Memory B cell (primary cell): ENCODE measurements at places on chromosomes 3 and 15.

DNA sequence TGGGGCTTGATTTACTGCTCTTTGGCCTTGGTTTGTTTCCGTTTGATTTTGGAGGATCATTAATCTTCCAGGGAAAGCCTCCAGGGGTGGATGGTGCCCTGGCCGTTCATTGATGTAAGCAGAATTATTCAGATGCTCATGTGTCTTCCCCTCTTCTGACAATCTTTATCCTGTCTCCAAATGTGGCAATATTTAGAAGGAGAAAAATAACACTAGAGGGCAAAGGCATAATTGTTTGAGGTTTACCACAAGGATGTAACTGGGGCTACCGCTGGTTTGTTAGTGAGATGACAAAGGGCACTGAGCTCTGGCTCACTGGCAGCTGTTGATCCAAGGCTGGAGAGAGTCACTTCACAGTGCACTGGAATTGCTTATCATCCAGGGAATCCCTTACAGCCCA lies 18.2 kb upstream of the PLCL2 start:
- DNase-seq = no peak
- H3K27ac ChIP-seq = no peak overlapping the region
- no peaks in the 10 kb centered on the region for H3K27me3 ChIP-seq
- H3K4me3 ChIP-seq = no peak overlapping the region
- no peaks in the 10 kb centered on the region for H3K36me3 ChIP-seq

- H3K36me3 ChIP-seq = no peaks in the 10 kb centered on the region
- H3K4me1 ChIP-seq = no peaks in the 10 kb centered on the region
- H3K27me3 ChIP-seq = peaks cover 6% of the 10 kb centered on the region
- no peak overlapping the region for H3K27ac ChIP-seq
These were observed 10.3 kb downstream of the DCBLD2 start for GRCh38 chr3:98890965-98891910.

DNA sequence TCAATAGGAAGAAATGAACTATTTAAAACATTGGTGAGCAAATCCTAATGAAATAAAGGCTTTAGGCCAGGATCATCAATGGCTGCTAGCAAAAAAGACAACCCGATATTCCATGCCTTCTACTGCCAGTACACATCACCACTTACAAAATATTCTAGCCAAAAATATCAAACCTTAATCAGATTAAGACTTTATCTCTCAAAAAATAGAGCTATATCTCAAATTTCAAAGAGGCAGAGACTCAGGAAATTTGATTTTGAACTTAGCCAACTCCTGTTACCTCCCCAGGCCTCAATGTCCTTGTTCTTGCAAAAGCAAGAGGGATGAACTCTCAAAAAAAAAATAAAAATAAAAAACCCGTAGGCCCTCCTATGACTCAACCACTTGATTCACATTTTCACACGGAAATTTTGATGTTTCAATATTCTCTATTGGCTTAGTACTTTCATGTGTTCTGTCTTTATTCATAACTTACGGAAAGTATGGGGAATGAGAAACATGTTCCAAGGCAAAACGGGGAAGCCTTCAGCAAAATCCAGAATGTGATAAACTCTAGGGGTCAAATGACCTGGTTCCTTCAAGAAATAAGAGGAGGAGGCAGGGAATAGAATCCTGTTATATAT lies 273.3 kb upstream of the ZPLD1 start:
- H3K27me3 ChIP-seq = no peaks in the 10 kb centered on the region
- no peak overlapping the region for H3K27ac ChIP-seq
- no peak overlapping the region for H3K4me3 ChIP-seq
- peaks cover 5% of the 10 kb centered on the region for H3K4me1 ChIP-seq
- DNase-seq = no peak

GRCh38 chr15:90829942-90830440 lies 38.4 kb upstream of the FURIN start:
- H3K36me3 ChIP-seq = no peaks in the 10 kb centered on the region
- H3K27ac ChIP-seq = peak overlapping the region; percentile 43
- H3K4me3 ChIP-seq = peak overlapping the region; percentile 66
- no peak for DNase-seq
- H3K4me1 ChIP-seq = peaks cover 17% of the 10 kb centered on the region
- H3K27me3 ChIP-seq = peaks cover 4% of the 10 kb centered on the region

DNA sequence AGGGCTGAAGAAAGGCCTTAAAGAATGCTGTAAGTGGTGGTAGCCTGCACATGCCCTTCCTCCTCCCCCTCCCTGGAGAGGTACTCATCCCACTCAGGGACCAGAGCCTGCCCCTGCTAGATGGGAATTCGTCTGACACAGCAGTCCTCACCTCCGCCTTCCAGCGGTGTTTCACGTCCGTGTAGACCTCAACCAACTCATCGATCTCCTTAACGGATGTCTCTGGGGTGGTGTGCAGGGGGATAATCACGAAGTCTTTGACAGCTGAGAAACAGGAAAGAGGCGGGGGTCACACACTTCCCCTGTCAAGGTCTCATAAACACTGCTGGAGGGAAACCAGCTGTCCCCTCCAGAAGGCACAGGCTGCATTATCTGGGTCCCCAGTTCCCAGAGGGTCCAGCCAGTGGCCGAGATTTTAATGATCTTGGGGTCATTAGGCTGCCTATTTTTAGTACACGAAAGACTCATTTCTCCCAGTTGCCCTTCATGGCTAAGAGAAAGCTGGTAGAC lies 9.9 kb downstream of the DNASE1L3 start:
- no peaks in the 10 kb centered on the region for H3K27me3 ChIP-seq
- no peak overlapping the region for H3K4me3 ChIP-seq
- peak overlapping the region; percentile 70 for H3K27ac ChIP-seq
- peaks cover 37% of the 10 kb centered on the region for H3K4me1 ChIP-seq

- no peaks in the 10 kb centered on the region for H3K27me3 ChIP-seq
- peak overlapping the region; percentile 95 for H3K27ac ChIP-seq
- H3K4me3 ChIP-seq = peak overlapping the region; percentile 68
- DNase-seq = peak; percentile 30
- peaks cover 26% of the 10 kb centered on the region for H3K4me1 ChIP-seq
- H3K36me3 ChIP-seq = peaks cover 25% of the 10 kb centered on the region
These were observed 54.6 kb downstream of the MCCC1 start for GRCh38 chr3:183044547-183045229.

- peaks cover 4% of the 10 kb centered on the region for H3K27me3 ChIP-seq
- DNase-seq = no peak
- H3K4me3 ChIP-seq = no peak overlapping the region
These were observed 333.6 kb upstream of the C2CD4B start for GRCh38 chr15:62498712-62499111.

- H3K4me1 ChIP-seq = peaks cover 17% of the 10 kb centered on the region
- H3K36me3 ChIP-seq = no peaks in the 10 kb centered on the region
- no peak for DNase-seq
- H3K4me3 ChIP-seq = peak overlapping the region; percentile 54
- H3K27ac ChIP-seq = peak overlapping the region; percentile 55
These were observed 49.4 kb upstream of the FLNB start for GRCh38 chr3:57958642-57959422.

DNA sequence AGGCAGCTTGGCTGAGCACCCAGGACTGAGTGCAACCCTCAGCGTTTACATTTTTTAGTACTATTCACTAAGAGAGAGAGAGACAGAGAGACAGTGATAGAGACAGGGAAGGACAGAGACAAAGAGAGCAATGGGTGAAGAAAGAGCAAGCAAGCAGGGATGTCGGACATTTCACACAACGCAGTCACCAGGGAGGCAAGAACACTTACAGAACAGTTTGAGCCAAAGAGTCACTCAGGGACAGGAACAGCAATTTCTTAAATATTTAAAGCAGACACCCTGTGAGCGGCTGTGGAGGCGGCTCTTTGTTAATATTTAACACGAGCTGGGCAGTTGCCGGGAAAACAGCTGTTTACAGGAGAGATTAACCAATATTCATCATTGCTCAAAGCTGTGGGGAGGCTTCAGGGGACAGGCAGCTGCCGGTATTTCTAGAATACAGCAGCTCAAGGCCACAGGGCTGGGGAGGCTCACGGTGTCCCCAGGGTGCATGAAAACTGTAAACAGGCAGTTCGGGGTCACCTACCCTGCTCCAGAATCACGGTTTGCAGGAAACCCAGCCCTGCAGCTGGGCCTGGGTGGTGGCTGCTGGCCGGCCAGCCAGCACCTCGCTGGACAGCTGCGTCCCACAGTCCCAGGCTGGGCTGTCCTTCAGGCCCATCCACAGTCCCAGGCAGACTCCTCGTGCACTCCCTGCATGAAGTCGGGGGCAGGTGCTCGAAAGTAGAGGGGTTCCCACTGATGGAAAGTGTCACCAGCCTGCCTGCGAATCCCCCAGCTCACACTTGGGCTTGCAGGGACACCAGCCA lies 38.8 kb upstream of the PCSK6 start:
- H3K27ac ChIP-seq = no peak overlapping the region
- peaks cover 13% of the 10 kb centered on the region for H3K27me3 ChIP-seq
- H3K4me3 ChIP-seq = no peak overlapping the region
- H3K36me3 ChIP-seq = no peaks in the 10 kb centered on the region

DNA sequence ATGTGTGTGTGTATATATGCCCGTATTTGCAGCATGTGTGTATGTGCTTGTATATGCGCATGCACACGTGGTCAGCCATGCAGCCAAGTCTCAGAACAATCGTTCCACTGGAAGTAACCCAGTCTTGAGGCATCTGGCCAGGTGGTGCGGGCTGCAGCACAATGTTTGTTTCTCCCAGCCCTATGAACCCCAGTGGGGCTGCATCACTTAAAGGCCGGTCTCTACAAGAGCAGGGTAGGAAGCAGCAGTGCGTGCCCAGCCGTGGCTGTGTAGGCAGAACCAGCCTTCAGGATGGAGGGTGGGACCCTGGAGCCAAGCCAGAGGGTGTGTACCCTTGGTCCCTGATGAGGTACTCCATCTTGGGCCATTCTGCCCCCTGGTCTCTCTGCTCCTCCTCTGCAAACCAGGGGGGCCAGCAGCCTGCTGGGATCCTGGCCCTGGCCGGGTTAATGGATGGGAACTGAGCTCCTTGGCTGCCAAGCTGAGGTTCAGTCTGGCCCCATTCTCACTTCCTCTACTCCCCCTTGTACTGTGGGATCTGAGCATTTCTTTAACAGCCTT lies 11.8 kb downstream of the KLF13 start:
- peaks cover 67% of the 10 kb centered on the region for H3K4me1 ChIP-seq
- H3K36me3 ChIP-seq = no peaks in the 10 kb centered on the region
- DNase-seq = no peak

DNA sequence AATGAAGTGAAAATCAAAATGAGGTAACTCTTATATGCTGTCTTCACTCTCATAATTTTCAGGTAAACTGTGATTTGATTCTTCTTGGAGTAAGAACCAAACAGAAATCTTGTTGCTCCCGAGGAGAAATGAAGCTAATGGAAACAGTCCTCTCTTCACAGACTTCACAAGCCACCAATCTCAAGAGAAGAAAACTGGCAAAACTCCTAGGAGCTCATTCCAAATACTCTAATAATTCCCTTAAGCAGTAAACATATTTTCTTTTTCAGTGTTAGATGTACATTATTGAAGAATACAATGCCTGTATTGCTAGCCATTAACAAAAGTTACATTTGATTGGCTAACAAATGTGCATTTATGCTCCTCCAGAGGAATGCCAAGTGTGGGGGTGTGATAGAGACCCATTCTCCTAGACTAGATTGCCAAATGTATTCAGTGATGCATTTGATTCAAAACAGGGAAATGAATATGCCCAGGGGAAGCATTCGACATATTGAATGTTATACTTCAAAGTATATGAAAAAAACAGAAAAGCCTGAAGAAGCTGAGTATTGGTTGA lies 11.8 kb upstream of the RIOX2 start:
- no peak for DNase-seq
- no peak overlapping the region for H3K4me3 ChIP-seq
- H3K27ac ChIP-seq = no peak overlapping the region
- H3K36me3 ChIP-seq = peaks cover 4% of the 10 kb centered on the region
- H3K4me1 ChIP-seq = peaks cover 2% of the 10 kb centered on the region

DNA sequence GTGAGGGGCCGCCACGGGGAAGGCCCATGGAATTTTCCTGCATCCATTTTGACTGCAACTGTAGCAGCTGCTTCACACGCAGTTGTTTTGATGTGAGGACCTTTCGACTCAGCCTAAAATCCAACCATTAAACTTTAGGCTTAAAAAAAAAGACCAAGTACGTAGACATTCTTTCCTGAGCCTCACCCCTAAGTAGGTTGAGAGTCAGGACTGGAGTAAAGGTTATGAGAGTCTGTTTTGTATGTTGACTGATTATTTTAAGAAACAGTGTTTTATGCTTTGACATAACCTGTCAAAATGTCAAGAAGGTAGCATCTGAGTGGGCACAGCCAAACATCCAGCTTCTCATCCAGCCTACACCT lies 45.7 kb upstream of the AMOTL2 start:
- H3K4me3 ChIP-seq = no peak overlapping the region
- H3K4me1 ChIP-seq = no peaks in the 10 kb centered on the region

GRCh38 chr15:33158366-33158765 lies 36.1 kb downstream of the FMN1 start:
- no peaks in the 10 kb centered on the region for H3K36me3 ChIP-seq
- peaks cover 3% of the 10 kb centered on the region for H3K4me1 ChIP-seq
- no peak for DNase-seq
- H3K27ac ChIP-seq = no peak overlapping the region

- H3K27ac ChIP-seq = no peak overlapping the region
- H3K36me3 ChIP-seq = no peaks in the 10 kb centered on the region
- peaks cover 15% of the 10 kb centered on the region for H3K27me3 ChIP-seq
- no peaks in the 10 kb centered on the region for H3K4me1 ChIP-seq
- DNase-seq = no peak
These were observed 120.1 kb downstream of the ABHD5 start for GRCh38 chr3:43810797-43811196.

DNA sequence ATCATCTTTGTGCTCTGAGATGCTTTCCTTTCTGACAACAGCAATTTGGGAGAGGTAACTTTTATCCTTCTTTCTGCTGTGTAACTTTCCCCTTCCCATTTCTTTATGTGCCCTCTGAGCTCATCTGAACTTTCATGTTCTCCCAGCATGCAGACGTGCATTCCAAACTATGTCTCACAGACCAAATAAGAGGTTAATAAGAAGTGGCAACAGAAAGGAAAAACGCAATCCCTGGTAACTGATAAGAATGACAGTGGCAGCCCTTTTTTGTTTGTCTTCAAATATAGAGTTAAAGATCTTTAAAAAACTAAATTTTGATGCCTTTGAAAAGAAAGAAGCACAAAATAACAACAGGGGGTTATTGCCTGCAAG lies 533.4 kb downstream of the FOXP1 start:
- DNase-seq = no peak
- peaks cover 67% of the 10 kb centered on the region for H3K4me1 ChIP-seq
- H3K27ac ChIP-seq = peak overlapping the region; percentile 95
- H3K36me3 ChIP-seq = peaks cover 53% of the 10 kb centered on the region

DNA sequence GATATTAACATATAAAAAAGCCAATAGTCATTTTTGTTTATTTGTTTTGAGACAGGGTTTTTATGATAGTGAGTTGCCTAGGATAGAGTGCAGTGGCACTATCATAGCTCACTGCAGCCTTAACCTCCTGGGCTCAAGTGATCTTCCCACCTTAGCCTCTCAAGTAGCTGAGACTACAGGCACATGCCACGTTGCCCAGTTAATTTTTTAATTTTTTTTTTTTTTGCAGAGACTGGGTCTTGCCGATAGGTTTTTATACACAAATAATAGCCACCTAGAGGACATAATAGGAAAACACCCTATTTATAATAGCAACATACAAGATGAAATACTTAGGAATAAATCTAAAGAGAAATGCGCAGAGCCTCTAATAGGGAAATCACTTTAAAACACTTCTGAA lies 13.3 kb downstream of the EIF3J start:
- peak overlapping the region; percentile 51 for H3K27ac ChIP-seq
- no peak for DNase-seq
- H3K36me3 ChIP-seq = peaks cover 11% of the 10 kb centered on the region
- peaks cover 7% of the 10 kb centered on the region for H3K4me1 ChIP-seq
- H3K27me3 ChIP-seq = no peaks in the 10 kb centered on the region
- H3K4me3 ChIP-seq = no peak overlapping the region

GRCh38 chr3:144164352-144164751 lies 192.7 kb downstream of the DIPK2A start:
- no peak overlapping the region for H3K4me3 ChIP-seq
- no peak for DNase-seq
- H3K27ac ChIP-seq = no peak overlapping the region
- peaks cover 2% of the 10 kb centered on the region for H3K27me3 ChIP-seq
- H3K4me1 ChIP-seq = peaks cover 4% of the 10 kb centered on the region
- H3K36me3 ChIP-seq = no peaks in the 10 kb centered on the region
